T-cell (primary cell): ENCODE measurements at places on chromosomes 12 and 14. TPM values are rescaled to one million over a fixed set of nuclear protein-coding genes. Genes with fewer than 3 reads are reported as not detected.

Gene ZDHHC22
- total RNA-seq, result 0.06 TPM

Gene ZFHX2
- 0.79 TPM for total RNA-seq

Gene ADGRD1
- total RNA-seq, result 0.44 TPM

- H3K4me3 ChIP-seq, result no peak overlapping the region
- peaks cover 10% of the 10 kb centered on the region for H3K4me1 ChIP-seq
- no peaks in the 10 kb centered on the region for H3K27me3 ChIP-seq
- H3K36me3 ChIP-seq, result no peaks in the 10 kb centered on the region
- no peak overlapping the region for H3K27ac ChIP-seq
- DNase-seq, result no peak
These were observed 45.0 kb upstream of the AMN1 start for GRCh38 chr12:31773867-31774266.

DNA sequence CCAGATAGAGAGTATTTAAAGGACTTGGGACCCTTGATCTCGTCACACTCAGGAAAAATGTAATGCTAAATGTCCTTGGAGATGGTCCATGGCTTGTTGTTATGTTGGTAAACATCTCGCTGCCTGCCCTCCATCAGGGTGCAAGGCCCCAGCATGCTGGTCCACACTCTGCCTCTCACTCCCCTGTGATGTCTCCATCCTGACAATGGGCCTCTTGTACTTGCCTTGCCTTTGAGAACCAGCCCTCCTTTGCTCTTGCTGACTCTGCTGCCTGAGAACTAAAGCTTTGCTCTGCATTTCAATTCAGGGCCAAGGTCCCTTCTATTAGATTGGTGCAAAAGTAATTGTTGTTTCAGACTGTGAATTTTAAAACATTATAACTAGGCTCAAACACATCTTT is 131.0 kb upstream of the LMNTD1 start:
- H3K4me3 ChIP-seq, result no peak overlapping the region
- no peaks in the 10 kb centered on the region for H3K4me1 ChIP-seq
- no peaks in the 10 kb centered on the region for H3K36me3 ChIP-seq
- DNase-seq, result no peak
